ENCODE measurements at places on chromosomes 6 and 20. TPM values are rescaled to one million over a fixed set of nuclear protein-coding genes. Genes with fewer than 3 reads are reported as not detected.

The PDSS2 gene
- 14.2 TPM for total RNA-seq

The TOP1 gene
- total RNA-seq, result 89.1 TPM

The CARMIL1 gene
- 4.8 TPM for total RNA-seq

The NRN1 gene
- total RNA-seq, result 13.3 TPM

The TM9SF4 gene
- 29.8 TPM for total RNA-seq

The MYB gene
- 8.2 TPM for total RNA-seq

The SUPT3H gene
- 6.4 TPM for total RNA-seq

The BTNL2 gene
- not detected for total RNA-seq

The SLPI gene
- total RNA-seq, result not detected

The NKX2-2 gene
- not detected for total RNA-seq

The PMEPA1 gene
- total RNA-seq, result not detected

The COX4I2 gene
- not detected for total RNA-seq

The MEI4 gene
- total RNA-seq, result not detected

The RIPPLY2 gene
- not detected for total RNA-seq

The TCP11 gene
- total RNA-seq, result not detected

The FIG4 gene
- total RNA-seq, result 9.5 TPM

The PRR18 gene
- not detected for total RNA-seq

The RUNX2 gene
- 3.0 TPM for total RNA-seq

The ACTL10 gene
- 2.9 TPM for total RNA-seq

The KCNB1 gene
- not detected for total RNA-seq

The PPDPF gene
- 296 TPM for total RNA-seq

The VNN1 gene
- total RNA-seq, result not detected

The PIGT gene
- total RNA-seq, result 62.4 TPM

The SOX18 gene
- 0.21 TPM for total RNA-seq

The HLA-DRB5 gene
- total RNA-seq, result 15.0 TPM

The SNX3 gene
- 91.5 TPM for total RNA-seq

The RIMS4 gene
- total RNA-seq, result not detected

The PLA2G7 gene
- total RNA-seq, result not detected

The EYA2 gene
- not detected for total RNA-seq

The MYCT1 gene
- not detected for total RNA-seq

The KCNK16 gene
- not detected for total RNA-seq

The SEL1L2 gene
- not detected for total RNA-seq

Measured in activated CD8-positive, alpha-beta T cell treated with anti-CD3 and anti-CD28 coated beads, Interleukin-2, amount 10 ng/mL, durations not matched to agents 7 days and 5 days (primary cell).